Urothelium cell line (cell line): ENCODE measurements at places on chromosomes 5 and 9.

GRCh38 chr5:75640395-75640794 is 29.1 kb downstream of the ANKDD1B start:
- peak; percentile 46 for DNase-seq

DNA sequence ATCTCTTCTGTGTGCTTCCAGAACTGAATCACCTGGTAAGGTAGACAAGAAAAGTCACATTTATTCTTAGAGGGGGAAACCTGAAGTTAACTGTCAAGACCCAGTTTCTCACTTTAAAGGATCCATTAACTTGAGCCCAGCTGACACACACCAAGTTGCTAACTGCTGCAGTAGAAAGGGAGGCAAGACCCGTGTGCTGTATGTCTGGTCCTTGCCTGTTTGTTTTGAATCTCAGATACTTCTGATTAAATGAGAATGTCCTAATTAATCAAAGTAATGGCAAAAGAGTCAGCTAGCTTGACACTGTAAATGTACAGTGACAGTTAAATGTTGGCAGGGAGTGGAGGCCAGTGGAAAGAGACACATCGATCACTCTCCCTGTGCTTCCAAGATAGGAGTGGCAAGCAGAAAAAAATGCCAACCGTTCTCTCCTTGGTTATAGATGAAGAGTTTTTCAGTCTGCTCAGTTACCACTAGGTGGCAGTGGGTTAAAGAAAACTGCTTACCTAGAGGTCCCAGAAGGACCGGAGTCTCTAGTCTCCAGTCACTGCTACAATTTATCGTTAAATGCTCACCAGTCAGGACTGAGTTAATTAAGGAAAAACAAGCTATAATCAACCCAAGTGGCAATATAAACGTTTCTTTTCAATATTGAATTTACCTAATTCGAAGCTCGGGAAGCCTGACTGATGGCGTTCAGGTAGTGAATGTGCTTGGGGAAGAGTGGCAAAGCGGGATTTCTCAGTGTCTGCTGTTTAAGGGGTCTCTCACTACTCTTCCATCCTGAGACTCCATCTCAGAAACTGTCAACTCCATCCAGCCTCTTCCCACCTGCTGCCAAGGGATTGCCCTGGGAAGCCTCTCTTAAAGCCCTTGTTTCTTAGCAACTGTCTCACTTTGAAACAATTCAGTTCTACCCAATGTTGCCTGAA is 18.4 kb downstream of the LSM11 start:
- DNase-seq: peak; percentile 67

GRCh38 chr5:135704616-135705015 is 125.8 kb upstream of the CXCL14 start:
- DNase-seq: no peak

DNA sequence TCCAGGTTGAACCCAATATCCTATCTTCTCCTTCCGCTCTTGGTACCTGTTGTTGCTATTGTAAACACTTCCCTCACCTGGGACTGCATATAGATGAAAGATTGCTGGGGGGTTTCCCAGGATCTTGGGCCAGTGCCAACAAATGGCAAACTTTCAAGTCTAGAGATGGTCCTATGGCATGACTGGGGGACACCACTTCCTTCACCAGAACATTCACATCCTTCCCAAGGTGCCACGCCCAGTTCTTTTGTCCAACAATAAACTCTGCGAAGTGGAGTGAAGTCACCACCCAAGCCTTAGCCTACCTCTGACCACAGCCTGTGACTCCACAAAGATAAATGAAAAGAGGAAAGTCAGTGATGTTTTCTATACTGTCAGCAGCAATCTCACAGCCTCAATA is 34.4 kb downstream of the DOCK8 start:
- peak; percentile 8 for DNase-seq

GRCh38 chr5:137730336-137730735 is 5.6 kb downstream of the KLHL3 start:
- no peak for DNase-seq

- no peak for DNase-seq
Observed at GRCh38 chr5:154786414-154786813, 31.2 kb downstream of the LARP1 start.

- no peak for DNase-seq
Observed at GRCh38 chr9:38003230-38003629, 65.8 kb downstream of the SHB start.

DNA sequence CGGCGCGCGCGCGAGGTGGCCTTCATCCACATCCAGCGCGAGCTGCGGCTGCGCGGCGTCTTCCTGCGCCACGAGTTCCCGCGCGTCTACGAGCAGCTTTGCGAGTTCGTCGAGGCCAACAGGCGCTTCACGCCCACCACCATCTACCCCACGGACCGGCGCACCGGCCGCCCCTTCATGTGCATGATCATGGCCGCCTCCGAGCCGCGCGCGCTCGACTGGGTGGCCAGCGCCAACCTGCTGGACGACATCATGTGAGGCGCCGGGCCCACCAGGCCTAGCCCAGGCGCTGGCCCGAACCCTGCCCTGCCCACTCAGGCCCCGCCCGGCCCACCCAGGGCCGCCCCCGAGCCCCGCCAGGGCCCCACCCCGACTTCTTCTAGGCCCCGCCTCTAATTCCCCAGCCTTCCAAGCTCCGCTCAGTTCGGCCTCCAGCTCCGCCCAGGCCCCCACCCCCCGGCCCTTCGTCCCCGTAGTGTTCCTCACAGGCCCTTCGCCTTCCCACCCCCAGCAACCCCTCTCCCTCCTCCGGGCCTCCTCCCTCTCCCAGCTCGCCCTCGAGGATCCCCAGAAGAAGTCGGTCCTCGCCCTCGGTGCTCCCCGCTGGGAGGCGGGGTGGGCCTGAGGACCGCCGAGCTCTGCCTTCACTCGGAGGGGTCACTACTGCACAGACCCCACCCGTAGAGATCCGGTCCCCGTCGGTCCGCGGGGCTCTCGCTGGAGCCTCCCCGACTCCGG is 2.0 kb upstream of the PHPT1 start:
- peak; percentile 75 for DNase-seq

DNA sequence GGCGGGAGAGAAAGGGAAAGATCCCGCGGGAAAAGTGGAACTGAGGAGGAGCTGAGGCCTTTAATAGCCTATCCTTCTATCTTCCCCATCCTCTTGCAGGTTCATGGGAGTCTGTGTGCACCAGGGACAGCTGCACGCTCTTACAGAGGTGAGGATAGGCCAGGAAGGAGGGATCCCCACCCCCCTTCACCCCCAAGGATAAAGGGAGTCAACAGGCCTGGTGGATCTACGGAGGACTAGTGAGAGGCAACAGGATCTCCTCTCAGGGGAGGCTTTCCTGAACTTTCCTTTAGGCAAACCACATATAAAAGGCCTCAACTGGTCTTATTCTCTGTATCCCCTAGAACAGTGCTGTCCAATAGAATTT is 1.1 kb downstream of the TESK1 start:
- no peak for DNase-seq

- no peak for DNase-seq
Observed at GRCh38 chr5:82986404-82986803, 90.8 kb downstream of the TMEM167A start.

- peak; percentile 41 for DNase-seq
Observed at GRCh38 chr5:101942321-101942882, 353.7 kb downstream of the SLCO4C1 start.

DNA sequence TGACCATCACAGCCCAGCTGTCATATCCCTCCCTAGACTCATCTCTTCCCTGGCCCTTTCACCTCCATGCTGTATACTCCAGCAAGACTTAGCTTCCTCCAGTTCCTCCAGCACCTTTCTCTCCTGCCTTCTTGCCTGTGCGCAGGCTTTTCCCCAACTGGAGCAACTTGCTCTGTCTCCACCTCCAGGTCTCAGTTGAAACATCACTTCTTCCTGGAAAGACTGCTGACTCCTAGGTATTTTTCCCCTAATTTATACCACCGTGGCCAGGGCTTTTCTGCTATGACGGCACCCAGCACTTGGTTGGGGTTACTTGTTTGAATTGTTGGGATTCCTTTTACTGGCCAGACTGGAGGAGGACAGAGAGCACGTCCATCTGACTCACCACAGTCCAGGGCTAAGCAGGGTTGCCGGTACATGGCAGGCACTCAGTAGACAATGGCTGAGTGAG is 67.5 kb downstream of the KCNIP1 start:
- DNase-seq: peak; percentile 76

GRCh38 chr9:79280691-79281090 is 291.1 kb upstream of the TLE4 start:
- no peak for DNase-seq

DNA sequence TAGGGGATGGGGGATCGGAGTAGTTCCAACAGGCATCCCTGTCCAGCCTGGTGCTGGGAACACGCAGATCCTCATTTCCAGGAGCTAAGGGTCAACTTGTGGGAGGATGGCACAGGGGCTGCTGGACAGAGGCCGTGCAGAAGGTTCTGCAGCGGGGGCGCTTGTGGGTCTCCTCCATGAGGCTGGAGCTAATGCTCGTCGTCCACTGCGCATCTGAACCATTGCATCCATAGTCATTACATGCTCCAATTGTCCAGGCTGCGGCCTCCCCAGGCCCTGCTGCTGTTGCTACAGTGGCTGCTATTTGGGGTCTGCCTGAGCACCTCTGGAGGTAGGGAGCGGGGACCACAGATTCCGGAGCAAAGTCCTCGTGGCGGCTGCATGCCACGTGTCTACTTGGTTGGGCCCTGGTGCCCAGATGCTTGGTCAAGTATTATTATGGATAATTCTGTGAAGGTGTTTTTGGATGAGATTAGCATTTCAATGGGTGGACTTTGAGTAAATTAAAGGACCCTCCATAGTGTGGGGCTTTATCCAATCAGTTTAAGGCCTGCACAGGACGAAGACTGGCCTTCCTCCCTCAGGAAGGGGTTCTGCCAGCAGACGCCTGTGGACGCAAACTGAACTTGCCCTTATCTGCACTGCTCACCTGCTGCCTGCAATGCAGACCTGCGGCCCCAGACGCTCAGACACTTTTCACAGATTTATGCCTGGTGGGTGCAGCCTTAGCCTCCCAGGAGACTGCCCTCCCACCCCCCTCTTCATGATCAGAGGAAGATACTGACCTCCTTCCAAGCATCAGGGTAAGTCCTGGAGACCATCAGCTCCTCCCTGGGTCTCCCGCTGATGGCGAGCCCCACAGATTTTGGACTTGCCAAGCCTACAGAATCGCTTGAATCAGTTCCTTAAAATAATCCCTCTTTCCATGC is 127.5 kb upstream of the IRX4 start:
- DNase-seq: peak; percentile 1

- no peak for DNase-seq
Observed at GRCh38 chr9:98381311-98382103, 126.1 kb upstream of the TBC1D2 start.

- no peak for DNase-seq
Observed at GRCh38 chr5:176781054-176781375, 29.3 kb upstream of the UNC5A start.

GRCh38 chr9:4489919-4490704 is at the start of gene SLC1A1:
TSS of gene SLC1A1 (plus strand) at chr9:4490468. CDS start at chr9:4490680, 212 bp downstream.
- peak; percentile 72 for DNase-seq

DNA sequence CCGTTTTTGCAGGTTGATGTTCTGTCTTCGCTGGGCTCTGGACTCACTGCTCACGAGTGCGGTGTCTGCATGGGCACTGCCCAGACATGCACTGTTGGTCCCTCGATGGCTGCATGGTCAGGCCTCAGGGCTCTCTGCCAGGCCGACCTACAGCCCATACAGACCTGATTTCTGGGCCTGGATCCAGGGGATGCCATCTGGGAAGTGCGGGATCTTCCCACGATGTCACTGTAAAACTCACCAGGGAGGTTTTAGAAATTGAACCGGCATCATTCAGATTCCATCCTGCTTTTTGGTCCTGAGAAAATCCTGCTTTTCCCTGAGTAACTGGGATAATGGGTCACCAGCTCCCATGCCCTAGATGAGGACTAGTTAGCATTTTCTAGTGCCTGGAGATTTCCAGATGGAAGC is 9.1 kb downstream of the S1PR3 start:
- DNase-seq: no peak

GRCh38 chr5:68708156-68708841 is 385.5 kb upstream of the SLC30A5 start:
- no peak for DNase-seq

GRCh38 chr9:82606492-82607382 is 456.2 kb downstream of the RASEF start:
- DNase-seq: peak; percentile 53

DNA sequence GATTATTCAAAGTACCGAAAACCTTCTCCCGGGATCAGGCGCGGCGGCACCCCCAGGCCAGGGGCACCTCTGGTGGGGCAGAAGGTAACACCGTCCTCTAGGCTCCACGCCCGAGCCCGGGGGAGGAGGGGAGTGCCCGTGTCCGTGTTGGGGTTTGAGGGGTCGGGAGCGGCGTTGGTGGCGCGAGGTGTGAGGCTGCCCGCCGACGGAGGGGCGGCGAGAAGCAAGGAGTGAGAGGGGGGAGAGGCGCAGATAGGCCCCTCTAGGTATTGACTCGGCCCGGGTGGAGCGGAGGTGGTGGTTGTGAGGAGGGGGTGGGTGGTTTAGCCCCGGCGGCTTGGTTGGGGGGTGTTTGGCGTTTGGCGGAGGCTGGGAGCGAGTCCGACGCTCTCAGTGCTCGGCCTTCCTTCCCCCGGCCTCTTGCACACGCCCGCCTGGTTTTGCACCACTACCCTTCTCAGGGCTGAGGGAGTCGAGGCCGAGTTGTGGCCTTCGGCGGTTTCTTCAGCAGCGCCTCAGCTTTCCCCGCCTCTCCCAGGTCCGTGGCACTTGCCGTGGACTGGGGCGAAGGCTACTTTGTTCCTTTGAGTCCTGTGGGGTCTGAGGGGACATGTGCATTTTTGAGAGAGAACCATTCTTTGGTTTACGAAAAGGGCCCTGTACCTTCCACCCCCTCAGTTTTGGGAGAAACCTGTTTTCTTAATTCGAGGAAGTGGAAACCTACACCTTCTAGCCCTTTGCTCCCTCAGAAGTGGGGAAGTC is 450 bp downstream of the GPBP1 start:
- DNase-seq: no peak

DNA sequence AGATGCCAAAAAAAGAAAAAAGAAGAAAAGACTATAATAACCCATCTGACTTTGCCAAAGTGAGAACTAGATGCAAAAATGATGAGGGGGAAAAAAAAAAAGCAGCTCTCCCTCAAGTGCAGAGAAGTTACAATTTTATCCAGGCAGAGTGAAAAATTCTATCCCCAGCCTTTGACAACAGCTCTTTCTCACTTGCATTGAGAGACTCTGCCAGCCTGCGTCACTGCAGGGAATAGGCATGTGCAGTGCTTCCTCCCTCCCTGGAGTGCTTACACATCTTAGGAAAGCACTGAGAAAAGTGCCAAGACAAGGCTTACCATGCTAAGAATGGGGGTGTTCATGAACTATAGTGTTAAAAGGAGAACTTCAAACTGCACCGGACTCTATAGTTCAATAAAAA is 418.6 kb upstream of the TYRP1 start:
- no peak for DNase-seq

DNA sequence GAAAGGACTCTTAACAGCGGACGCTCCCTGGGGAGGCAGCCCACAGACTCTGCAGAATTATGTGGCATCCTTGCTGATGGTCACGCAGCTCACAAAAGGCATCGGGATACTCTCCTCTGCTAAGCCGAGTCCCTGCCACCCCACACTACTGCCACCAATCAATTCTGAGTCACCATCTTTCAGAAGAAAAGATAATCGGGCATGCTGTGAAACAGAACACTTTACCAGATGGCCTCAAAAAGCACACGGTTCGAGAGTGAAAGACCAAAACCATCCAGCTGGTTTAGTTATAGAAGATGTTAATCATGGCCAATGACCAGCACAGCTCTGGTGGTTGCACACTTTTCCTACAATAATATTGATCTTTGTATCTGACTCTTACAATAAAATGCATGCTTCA is 136.3 kb downstream of the MYO10 start:
- no peak for DNase-seq

- peak; percentile 32 for DNase-seq
Observed at GRCh38 chr5:93161661-93162654, 419.1 kb downstream of the NR2F1-AS1 start.
